HuH-7.5 (cell line): ENCODE measurements at places on chromosomes 2 and 18.

DNA sequence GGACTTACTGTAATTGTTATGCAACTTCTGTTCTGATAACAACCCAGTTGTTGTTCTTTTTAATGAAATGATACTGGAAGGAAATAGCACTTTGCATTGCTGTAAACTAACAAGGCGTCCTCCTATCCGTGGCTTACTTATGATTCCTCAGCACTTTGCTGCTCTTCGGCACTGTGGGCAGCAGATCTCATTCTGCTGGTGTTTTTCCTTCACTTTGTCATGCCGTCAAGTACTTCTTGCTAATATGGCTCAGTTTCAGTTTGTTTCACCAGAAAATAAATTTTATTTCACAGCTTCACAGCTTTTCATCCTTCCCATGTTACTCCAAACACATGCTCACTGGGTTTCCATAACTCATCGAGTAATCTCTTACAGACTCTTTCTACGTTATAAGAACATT is 289.3 kb downstream of the MEIS1 start:
- DNase-seq: no peak

DNA sequence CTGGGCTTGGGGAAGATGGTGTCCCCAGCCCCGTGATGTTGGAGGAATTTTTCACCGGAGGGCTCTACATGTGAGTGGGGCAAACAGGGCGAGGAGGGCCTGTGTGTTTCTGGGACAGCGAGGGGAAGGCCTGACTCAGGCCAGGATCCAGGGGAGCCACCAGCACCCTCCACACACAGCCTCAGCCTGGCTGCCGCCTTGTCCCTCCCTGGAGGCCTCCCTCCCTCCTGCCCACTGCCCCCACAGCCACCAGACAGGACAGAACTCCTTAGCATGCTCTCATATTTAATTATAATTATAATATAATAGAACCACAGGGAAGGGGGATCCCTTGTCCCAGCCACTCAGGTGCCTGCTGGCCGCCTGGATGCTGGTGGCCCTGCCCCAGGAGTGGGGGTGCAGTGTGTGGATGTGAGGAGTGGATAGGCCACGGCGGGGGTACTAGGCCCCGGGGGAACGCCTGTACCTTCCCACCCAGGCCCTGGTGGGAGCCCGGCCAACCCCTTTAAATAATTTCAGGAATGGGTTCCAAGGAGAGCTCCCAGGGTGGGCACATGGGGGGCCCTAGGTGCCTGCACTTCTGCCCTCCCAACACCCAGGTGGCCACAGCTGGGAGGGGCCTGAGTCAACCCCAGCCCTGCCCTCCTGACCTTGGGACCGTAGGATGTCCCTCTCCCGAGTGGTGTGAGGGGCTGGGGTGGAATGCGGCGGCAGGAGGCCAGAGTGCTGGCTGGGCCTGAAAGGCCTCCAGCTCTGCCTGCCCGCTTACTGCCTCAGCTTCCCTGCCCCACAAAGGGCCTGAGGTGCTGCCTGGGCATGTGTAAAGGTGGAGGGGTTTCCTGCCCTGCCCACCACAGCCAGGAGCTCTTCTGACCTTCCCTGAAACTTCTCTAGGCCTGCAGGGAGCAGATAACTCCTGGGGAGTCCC is 8.8 kb downstream of the PDCD1 start:
- DNase-seq: peak; percentile 15

GRCh38 chr2:99959261-99960014 is 183.0 kb downstream of the AFF3 start:
- no peak for DNase-seq

GRCh38 chr2:237943395-237944094 is 23.3 kb upstream of the UBE2F start:
- DNase-seq: no peak

GRCh38 chr2:56047136-56047535 is 123.6 kb upstream of the EFEMP1 start:
- no peak for DNase-seq

GRCh38 chr2:208265801-208266552 is at the start of gene PIKFYVE:
TSS of gene PIKFYVE (plus strand) at chr2:208266255. CDS start at chr2:208271520, 5,265 bp downstream.
- DNase-seq: peak; percentile 84

DNA sequence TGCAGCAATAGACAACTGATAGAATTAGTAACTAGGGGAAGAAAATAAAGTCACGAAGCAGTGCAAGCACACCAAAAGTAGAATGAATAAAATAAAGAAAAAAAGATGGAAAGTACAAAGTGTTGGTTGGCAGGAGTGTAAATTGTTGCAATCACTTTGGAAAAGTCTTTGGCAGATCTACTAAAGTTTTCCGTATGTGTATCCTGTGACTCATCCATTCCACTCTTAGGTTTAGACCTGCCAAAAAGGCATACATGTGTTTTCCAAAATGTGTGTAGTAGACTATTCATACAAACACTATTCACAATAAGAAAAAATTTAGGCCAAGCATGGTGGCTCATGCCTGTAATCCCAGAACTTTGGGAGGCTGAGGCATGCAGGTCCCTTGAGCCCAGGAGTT is 282.1 kb upstream of the FSIP2 start:
- no peak for DNase-seq

DNA sequence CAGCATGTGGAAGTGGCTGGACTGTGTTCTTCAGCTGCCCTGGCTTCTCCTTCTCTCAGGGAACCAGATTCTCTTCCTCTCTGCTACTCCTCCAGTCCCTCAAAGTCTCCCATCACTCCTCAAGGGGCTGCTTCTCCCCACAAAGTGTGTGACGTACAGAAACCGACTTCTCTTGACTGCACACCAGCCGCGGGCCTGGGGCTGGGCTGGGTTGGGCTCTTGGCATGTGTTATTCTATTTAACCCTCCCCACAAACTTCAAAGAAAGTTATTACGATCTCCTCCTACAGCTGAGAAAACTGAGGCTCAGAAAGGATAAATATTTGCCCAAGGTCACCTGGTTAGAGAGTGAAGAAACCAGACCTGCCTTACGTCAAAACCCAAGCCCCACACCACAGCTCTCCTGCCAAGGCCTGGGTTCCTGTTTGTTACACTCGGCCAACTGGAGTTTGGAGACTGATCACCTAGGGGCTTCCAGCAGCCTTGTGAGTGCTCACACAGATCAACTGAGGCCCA is 269.0 kb downstream of the TFCP2L1 start:
- no peak for DNase-seq

DNA sequence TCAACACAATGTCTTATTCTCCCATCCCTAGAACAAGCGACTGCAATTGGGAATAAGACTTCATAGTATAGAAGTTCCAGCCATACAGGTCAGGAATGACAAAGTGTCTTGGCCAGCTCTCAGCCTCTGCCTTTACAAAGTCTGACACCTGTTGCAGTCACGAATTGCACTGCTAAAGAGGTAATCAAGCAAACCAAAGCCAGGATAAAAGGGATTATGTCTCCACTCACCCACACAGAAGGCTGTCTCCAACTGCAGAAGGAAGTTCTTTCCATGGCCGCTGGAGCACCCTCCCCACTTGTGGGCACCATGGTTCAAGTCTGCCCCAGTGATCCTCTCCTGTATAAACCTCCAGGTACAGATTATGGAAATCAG is 114.8 kb upstream of the PKDCC start:
- DNase-seq: no peak

- DNase-seq: no peak
Measured at GRCh38 chr18:1306641-1307040, 402.0 kb downstream of the ADCYAP1 start.

DNA sequence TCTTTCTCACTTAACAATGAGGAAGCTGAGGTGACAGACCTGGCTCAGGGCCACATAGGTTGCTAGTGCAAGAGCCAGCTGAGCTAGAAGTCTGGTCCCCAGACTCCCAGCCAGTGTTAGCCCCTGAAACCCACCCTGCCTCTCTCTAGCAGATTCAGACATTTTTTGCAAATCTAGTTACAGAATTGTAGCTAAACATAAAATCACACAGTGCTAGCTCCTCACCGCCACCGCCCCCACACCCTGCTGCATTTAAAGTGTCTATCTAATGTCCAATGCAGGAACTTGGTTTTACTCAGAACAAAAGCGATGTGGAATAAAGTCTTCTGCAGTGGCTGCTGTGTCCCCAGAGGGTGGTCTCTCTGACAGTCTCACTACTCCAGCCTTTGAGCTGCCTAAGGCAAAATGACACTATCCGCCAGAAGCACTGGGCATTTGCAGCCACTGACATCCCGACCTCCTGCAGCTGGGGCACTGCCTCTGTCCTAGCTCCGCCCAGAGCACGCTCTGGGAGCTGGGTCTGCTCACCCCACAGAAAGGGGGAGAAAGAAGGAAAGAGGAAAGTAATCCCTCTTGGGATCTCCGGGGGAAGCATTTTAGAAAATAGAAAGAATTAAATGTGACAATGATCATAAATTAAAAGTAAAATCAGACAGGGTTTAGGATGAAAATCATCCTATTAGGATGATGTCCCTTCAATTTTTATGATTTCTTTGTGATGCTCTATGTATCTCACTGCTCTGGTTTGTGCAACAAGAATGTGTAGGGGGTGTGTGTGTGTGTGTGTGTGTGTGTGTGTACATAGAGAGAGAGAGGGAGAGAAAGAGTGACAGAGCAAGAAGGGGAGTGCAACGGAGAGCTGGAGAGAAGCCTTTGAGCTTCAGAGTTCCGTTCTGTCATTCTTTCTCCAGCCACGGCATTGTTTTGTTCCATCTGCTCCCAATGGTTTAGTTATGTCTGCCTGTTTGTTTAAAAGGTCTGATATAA is 50.5 kb upstream of the ST8SIA3 start:
- no peak for DNase-seq

GRCh38 chr2:217469203-217469810 is 533.5 kb downstream of the TNS1 start:
- DNase-seq: no peak

- no peak for DNase-seq
Measured at GRCh38 chr2:176455816-176456291, 186.6 kb downstream of the MTX2 start.

- DNase-seq: no peak
Measured at GRCh38 chr2:61807036-61807757, 46.7 kb downstream of the FAM161A start.

- DNase-seq: peak; percentile 55
Measured at GRCh38 chr2:231611273-231612108, 18.8 kb downstream of the TEX44 start.

GRCh38 chr2:37858400-37858711 is 66.7 kb upstream of the RMDN2 start:
- DNase-seq: no peak

DNA sequence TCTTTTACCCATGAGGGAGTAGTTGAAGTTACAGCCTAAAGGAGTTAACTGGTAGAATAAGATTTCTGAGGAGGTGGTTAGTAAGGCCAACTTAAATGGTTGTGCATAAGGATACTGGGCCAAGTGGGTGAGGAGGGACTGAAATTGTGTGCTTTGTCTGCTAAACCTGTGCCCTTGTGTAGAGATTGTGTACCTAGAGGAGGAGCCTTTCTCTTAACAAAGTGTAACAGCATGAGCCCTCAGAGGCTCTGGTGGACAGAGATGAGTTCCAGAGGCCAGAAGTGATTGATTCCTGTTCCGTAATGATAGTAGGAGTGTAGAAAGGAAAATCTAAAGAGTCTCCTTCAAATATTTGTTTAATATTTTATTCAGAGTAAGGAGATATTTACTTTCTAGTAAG is 42.9 kb downstream of the OTX1 start:
- DNase-seq: no peak

GRCh38 chr18:78973357-78974083 is 6.1 kb upstream of the SALL3 start:
- no peak for DNase-seq

- DNase-seq: no peak
Measured at GRCh38 chr2:176643646-176644045, 374.4 kb downstream of the MTX2 start.

DNA sequence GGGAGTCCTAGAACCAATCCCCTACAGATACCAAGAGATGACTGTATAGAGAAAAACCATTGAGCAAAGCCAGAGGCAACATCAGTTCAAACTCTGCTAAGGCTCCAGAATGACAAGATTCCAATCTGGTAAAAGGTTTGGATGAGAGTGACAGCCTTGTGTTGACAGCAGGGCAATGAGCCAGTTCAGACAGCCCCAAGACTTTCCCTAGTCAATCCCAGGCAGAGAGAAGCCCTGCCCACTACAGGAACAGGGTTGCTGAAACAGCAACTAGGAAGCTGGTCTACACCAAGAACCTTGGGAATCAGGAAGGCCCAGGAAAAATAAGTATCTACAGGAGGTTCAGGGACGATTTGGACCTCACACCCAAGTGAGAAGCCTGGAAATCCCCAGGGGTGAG is 3.3 kb downstream of the PSTPIP2 start:
- no peak for DNase-seq

DNA sequence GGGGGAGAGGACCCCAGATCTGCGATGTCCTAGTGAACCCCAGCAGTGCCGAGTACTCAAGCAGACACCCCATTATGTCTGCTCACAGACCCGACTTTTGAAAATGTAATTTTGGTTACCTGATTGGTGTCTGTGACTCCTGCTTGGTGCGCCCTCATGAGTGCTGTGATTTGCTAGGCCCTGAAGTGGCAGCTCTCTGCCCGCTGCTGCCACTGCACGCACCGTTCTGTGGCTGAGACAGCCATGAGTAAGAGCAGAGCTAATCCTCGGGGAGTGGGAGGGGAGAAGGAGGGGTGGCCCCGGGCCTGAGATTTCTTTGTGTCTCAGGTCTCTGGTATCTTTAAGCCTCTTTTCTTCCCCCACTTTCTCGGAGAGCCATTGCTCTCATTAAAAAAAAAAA is 18.2 kb downstream of the FHOD3 start:
- no peak for DNase-seq

DNA sequence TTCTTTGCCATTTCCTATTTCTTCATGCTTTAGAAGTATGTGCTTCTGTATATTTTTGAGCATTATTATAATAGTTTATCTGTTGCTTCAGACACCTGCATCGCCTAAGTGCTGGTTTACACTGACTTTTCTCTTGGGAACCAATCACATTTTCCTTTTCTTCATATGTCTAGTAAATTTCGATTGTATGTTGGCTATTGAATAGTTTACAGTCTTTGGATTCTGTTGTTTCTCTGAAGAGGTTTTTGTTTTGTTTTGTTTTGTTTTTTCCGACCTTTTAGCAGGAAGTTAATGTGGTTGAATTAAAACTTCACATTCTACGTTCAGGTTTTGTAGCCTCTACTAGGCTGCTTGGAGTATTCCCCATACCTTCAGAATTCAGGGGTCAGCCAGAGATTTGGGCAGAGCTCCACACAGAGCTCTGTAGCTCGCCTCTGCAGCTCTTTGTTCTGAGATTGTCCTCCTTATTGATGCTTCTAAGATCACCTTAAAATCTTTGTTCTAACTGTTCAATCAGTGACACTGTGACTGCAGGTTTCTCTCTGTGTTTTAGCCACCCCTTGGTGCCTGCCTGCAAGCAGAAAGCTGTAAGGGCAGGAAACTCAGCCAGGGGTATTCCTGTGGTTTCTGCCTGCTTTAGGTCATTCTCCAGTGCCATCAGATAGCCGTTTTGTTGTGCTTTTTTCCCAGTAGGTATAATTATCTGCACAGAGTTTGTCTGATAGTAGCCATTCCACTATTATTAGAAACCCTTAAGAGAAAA is 83.4 kb downstream of the FAM168B start:
- DNase-seq: no peak

- DNase-seq: no peak
Measured at GRCh38 chr2:22536133-22536532, 848.8 kb upstream of the KLHL29 start.

DNA sequence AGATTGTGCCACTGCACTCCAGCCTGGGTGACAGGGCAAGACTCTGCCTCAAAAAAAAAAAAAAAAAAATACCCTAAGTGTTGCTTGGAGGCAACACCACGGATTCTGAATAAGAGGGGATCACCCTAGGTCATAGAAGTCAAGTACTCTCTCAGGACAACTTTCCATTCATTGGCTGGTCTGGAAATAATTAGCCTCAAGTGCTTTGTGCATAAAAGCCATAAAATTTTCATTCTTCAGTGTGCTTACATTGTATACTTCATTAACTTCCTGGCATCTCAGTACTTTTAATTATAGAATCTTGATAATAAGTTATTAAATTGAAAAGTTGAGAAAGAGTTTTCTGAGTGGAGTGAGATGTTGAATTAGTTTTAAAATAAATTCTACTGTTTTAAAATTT is 876.1 kb upstream of the FAM98A start:
- no peak for DNase-seq
